ENCODE measurements at places on chromosomes 12 and 14.

DNA sequence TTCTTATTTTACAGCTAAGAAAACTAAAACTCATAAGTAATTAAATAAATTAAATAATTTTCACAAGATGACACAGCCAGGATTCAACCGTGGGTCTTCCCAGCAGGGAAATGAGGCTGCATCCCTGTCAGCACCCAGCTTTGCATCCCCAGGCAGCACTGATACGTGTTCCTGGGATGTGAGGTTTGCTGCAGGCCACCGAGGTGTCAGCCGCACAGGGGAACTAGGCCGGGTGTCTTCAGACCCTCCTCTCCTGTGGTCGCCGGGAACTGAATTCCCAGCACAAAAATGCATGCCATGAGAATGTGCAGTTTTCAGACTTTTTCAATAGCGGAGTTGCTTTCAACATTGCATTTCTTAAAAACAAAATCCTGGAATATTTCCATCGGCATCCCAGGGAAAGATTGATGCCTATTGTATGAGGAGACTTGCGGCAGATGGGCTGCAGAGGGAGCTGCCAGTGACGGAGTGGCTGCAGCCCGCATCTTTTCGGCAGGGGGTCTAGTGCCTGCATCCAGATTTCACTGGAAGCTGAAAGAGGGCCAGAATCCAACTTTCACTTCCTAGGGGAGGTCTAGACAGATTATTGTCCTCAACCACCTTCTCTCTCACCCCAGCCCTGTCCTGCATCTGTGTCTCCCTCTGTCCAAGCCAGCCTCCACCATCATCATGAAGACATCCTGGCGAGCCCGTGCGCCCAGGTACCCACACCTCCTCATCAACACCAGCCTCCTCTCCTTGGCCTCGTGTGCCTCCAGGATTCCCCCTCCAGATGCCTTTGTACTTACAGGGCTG, 12.6 kb downstream of the LRTM2 start:
- no peak for DNase-seq

- no peak for DNase-seq
These were observed 1392.5 kb downstream of the AACS start for GRCh38 chr12:126457776-126458175.

DNA sequence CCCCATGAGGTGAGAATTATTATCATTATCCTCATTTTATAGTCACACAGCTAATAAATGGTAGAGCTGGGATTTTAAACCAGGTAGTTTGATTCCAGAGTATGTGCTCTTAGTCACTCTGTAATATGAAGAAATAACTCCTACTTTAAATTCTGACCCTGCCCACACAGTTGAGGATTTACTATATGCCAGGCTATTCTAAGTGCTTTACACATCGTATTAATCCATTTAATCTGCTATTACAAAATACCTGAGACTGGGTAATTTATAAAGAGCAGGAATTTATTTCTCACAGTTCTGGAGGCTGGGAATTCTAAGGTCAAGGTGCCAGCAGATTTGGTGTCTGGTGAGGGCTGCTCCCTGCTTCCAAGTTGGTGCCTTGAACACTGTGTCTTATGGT, 19.6 kb upstream of the WIF1 start:
- no peak for DNase-seq

GRCh38 chr12:111424793-111425251, 19.1 kb downstream of the SH2B3 start:
- no peak for DNase-seq

DNA sequence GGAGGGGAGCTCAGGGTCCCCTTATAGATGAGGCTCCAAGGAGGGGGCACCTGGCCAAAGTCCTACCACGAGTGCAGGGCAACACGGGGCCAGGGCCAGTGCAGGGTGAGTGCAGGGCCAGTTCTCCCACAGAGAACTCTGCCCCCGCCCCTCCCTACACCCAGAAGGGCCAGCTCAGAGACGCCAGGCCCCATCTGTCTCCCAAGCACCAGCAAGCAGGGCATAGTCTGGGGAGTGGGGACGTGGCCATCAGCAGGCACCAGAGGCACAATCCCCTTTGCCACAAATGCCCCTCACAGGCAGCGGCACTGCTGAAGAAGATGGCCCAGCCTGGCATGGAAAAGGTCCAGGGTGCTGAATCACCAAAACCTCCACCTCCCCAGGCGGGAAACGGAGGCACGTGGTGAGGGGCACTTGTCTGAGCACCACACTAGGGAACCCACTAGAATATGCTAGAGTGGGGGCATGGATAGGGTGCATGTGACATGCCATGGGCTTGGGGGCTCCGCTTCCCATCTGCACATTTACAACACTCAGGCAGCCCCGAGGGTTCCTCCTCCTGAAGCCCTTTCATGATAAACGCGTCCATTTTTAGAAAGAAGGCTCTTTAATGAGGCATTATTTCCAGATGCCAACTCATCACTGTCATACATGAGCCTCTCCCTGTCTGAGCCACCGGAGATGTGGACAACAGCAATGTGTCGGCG, 17.8 kb downstream of the CCDC85C start:
- DNase-seq: peak; percentile 76

DNA sequence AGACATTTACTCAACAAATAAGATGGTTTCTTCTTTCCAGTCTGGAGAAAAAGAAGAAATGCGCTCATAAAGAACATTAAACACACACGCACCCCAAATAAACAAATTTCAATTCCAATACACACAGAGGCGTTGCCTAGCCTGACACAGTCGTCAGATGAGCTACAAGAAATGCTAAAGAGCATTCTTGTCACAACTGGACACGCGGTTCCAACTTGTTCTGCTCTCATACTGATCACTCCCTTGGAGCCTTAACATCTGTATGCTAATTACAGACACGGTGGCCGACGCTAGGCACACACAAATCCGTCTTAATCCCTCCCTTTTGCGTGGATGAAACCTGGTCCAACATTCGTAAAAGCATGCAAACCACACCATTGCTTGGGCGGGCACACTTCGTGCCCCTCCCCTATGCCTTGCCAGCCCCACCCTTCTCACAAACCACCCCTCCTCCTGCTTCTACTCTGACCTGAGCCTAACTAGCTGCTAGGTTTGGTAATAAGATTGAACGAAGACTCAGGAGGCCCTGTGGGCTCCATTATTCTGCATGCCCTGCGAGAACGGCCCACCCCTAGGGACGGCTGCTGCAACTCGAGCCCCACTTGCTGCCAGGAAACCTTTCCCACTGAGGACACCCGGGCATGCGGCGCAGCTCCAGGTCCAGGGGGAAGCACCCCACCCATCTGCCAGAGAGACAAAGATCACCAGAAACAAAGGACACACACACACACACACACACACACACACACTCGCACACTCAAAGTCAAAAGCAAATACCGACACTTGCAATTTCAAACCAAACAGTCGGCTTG, 1.2 kb downstream of the KCNK10 start:
- DNase-seq: peak; percentile 18

DNA sequence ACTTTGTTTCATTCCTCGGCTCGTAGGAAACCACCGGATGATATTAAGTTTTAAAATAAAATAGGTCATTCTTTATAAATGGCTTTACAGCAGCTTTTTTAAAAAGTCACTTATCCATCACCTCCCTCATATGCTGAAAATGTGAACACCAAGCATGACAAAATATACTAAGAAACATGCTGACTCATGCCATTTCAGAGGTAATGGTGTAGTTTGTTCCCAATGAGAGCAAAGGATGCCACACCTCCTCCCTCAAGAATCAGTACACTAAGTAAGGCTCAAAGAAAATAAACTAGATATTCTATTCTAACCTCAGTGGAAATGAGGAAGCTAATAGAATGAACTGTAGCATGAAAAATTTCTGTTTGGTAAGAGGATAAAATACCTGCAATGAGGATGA, 5.5 kb upstream of the DIO2 start:
- DNase-seq: no peak

DNA sequence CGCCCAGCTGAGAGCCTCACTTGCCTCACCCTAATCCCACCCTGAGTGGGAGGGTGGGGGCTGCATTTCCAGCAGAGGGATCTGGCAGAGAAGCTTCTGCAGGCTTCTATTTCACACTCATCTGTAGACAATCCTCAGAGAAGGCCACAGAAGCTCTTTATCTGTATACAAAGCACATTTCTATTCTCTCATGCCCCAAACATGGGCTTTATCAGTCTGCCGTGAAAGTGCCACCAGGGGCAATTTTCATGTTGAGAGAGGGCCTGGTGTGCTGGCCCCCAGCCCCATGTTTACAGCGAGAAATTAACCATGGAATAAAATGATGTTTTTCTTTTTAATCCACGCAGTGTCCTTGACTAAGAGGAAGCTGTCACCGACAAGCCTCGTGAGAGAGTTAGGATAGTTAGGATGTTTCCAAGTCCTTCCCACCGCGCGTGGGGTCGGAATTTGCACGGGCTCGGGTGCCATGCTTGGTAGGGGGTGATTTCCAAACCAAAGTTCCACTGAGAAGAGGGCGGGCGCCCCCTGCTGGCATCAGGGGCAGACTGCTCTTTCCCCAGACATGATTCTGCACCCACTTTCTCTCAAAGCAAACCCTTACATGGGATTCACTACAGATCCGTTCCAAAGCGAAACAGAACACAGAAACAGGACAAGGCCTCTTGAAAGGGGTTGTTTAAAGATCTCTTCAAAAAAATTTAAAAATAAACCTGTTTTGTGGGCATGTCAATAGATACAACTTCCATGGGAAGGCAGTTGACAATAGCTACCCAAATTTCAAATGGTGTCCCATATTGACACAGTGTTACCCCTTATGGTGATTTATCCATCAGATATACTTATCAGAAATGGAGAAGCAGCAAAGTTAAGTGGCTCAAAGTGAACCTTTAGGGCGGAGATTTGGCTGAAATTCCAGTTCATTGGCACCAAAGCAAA, 19.4 kb downstream of the BDKRB1 start:
- peak; percentile 81 for DNase-seq

DNA sequence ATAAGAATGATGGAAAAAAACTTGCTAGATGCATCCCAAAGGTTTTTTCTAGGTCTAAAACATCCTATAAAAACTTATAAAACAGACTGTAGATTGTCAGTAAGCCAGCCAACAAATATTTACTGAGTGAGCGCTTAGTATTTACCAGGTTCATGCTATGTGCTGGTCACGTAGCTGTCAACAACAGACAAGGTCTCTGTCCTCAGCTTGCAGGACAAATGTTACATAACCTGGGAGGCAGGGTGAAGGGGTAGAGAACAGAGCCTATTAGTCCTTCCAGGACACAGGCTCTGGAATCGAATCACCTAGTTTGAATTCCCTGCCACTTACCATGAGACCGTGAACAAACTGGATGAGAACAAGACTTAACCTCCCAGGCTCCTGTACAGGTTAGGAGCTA, 6.4 kb downstream of the NFYB start:
- DNase-seq: no peak

DNA sequence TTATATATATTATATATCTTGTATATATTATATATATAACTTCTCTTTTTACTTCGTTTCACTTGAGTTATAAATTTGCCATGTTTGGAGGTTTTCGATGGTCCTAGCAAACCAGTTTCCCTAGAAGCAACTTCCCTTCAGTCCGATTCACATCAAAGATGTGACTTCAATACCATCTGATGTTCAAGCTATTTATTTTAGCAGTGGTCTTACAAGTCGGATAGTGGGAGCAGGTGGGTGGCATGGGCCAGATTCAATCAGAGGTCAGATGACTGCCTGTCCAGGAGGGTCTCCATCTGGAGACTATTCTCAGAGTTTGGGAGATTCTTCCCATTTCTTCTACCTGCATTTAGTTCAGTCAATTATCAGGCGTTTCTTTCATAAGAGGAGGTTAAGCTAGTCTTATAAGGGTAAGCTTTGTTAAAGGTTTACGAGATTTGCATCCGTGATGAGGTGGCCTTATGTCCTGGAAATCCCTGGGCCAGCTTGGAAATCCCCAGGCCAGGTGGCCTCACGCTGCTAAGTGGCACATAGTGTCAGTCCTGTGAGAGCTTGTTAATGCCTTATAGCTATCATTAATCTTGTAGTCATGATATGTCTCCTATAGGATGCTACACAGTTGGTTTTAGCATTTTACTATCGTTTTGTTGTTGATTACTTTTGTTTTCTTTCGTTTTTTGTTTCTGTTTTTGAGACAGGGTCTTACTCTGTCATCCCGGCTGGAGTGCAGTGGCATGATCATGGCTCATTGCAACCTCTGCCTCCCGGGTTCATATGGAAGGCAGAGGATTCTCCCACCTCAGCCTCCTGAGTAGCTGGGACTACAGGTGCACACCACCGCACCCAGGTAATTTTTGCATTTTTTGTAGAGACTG, 145.8 kb downstream of the BICD1 start:
- no peak for DNase-seq

- DNase-seq: no peak
These were observed 825.7 kb downstream of the AACS start for GRCh38 chr12:125890971-125891370.

DNA sequence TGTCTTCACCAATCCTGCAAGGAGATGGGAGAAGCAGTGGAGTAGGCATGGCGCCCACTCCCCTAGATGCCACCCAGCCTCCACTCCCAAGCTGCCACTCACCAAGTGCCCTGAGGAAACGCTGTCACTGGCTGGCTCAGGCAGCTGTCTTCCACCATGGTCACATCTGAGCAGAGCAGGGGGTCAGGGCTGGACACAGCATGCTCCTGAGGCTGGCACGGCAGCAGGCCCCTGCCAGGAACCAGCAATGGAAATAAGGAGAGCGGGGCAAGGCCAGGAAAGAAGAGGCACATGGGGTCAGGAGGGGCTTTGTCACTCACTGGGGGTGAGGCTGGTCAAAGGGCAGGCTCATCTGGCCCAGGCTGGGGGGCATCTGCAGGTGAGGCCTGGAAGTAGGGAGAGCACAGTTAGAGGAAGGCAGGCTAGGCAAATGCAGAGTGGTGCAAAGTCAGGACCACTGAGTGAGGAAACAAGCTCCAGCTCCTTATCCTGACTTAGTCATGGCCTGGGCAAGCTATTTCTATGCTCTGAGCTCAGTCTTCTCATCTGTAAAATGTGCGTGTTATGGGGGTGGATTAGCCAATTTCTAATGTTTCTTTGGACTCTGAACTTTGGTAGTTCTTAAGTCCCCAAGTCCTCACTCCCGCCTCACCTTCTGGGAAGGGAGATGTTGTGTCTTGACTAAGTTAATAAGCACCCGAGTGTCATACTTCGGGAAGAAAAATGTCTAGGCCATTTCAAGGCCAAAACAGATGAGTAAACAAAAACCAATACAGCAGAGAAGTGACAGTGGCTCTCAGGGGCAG, 8.0 kb downstream of the NAB2 start:
- no peak for DNase-seq

- DNase-seq: peak; percentile 99
These were observed at the start of the genes FGFR1OP2 and INTS13 for GRCh38 chr12:26937863-26938700. TSS of gene FGFR1OP2 (plus strand) at chr12:26938470. CDS start at chr12:26954159, 15,689 bp downstream. TSS of gene INTS13 (minus strand) at chr12:26937981. CDS start at chr12:26936803, 1,178 bp downstream.

DNA sequence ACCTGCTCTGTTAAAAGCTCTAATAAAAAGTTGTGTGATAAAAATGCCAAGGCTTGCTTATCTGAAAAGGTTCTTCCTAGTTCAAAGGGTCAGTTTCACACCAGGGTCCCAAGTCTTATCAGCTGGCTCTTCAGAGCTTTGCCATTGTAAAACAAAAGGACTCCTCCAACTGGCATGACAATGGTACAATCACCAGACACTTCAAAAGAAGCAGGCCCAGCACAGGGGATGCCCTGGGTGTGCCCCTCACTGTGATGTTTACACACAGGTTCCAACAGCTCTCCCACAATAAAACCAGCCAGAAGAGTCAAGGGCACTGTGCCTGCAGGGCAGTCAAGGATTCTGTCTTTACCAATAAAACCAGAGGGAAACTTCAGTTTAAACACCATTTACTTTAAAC, 78.7 kb downstream of the PRICKLE1 start:
- no peak for DNase-seq

- DNase-seq: no peak
These were observed 67.7 kb upstream of the NTF3 start for GRCh38 chr12:5364036-5364770.

Data from small intestine (tissue), 16 donors.